ENCODE measurements at places on chromosomes 3 and 15. TPM values are rescaled to one million over a fixed set of nuclear protein-coding genes. Genes with fewer than 3 reads are reported as not detected.

The CATSPER2 gene
- total RNA-seq: 6.6 TPM

- DNase-seq: no peak
Observed at GRCh38 chr3:56918111-56918568, 116.4 kb upstream of the ARHGEF3 start.

- peak; percentile 28 for DNase-seq
Observed at GRCh38 chr3:97822359-97822775, 556 bp downstream of the CRYBG3 start.

DNA sequence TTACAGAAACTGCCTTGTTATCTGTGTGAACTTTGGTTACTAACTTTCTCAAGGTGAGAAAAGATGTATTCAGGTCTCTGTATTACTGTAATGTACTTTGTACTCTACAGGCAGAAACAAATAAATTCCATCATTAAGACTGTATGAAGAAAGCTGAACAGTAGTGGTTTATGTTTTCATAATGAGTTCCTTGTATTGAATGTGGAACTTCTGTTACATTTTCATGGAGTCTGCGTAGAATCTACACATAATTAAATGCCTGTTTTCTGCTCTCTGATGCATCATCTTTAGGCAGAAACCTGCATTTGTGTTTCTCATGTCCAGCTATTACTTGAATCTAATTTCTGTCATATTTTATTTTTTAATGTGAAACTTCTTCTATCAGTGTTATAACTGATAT is 302.8 kb downstream of the NLGN1 start:
- DNase-seq: no peak

DNA sequence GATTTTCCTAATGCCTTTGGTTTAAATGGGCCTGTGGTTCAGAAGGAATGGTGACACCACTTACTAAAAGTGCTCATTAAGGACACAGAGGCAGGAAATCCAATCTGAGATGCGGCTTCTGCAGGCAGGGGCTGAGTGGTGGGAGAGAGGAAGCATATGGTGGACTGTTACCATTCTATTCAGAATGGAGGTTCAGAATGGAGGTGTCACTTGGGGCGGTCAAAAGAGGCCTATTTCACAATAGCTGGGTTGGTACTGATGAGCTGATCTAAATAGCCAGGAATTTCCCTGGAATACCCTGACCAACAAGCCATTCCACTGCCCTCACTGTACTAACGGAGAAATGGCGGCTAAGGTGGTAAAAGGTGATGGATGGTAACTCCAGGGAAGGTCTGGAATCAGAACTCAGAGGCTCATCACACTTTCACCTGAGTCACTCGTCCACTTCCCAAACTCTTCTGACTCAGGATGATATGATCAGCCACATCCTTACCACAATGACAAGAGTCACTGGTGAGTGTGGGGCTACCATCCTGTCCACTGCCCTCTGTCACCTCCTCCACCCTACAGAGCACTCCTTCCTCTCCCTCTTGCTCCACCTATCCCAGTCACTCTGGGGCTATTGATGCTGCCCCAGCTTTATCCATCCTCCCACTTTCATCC is 15.7 kb downstream of the RFT1 start:
- no peak for DNase-seq

The MYO1E gene
- total RNA-seq: 76.1 TPM

- DNase-seq: no peak
Observed at GRCh38 chr15:42804739-42805138, 67.8 kb upstream of the CDAN1 start.

The TP53BP1 gene
- 60.9 TPM for total RNA-seq

GRCh38 chr3:109070211-109070610 is 47.7 kb downstream of the MORC1 start:
- no peak for DNase-seq

The TMC3 gene
- total RNA-seq: not detected

DNA sequence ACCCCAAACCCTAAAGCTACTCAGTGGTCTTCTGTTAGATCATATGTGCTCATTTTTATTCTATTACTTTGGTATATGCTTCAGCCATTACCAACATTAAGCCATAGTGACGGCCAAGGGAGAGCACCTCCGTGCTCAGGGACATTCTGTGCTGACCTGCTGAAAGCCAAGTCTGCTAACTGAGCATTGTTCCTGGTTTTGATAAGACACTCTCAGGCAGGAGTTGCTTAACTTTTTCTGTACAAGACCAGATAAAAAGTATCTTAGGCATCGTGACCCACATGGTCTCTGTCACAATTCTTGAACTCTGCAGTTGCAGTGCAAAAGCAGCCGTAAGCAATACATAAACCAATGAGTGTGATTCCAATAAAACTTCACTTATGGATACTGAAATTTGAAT is 100.6 kb downstream of the KLHL25 start:
- DNase-seq: no peak

The CNTN4 gene
- total RNA-seq: 6.6 TPM

- no peak for DNase-seq
Observed at GRCh38 chr3:111737047-111737705, 121.9 kb upstream of the PHLDB2 start.

GRCh38 chr3:17808994-17809393 is 66.6 kb upstream of the TBC1D5 start:
- no peak for DNase-seq

The FMN1 gene
- 56.8 TPM for total RNA-seq

DNA sequence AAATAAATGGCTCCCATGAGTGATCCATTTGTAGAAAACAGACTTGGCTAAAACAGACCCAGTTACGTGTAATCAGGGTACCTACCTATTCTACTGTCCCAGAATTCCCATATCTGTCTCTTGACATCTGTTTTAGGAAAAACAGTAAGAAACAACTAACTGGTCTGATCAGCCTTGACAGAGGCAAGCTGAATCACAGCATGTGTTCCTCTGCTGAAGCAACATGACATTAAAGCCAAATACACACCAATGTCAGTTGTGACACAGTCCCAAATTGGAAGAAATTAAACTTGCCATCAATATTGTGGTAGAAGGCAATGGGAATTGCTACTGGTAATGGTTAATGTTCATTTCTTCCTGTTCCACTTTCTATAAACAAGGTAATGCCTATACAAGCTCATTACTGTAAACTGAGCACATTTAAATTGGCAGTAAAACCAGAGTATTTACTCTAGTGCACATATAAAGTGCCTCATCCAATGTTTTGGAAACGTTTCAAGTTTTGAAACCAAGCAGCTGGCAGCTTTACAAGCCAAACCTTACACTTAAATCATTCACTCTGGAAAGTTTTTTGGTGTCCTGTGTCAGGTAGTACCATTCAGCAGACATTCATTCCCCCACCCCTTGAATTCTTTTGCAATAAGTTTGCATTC is 27.0 kb downstream of the ALDH1A2 start:
- DNase-seq: no peak

The CPEB1 gene
- 2.2 TPM for total RNA-seq

The CPA3 gene
- 5.6 TPM for total RNA-seq

The C3orf20 gene
- total RNA-seq: 0.15 TPM

GRCh38 chr15:37070686-37071085 is 29.7 kb downstream of the MEIS2 start:
- DNase-seq: no peak

The ALG1L2 gene
- total RNA-seq: 1.3 TPM

The FBXO40 gene
- not detected for total RNA-seq

- no peak for DNase-seq
Observed at GRCh38 chr3:61530355-61530754, 31.0 kb upstream of the PTPRG start.

The WDR72 gene
- total RNA-seq: 1.2 TPM

The KLHL6 gene
- total RNA-seq: 2.7 TPM

- no peak for DNase-seq
Observed at GRCh38 chr3:57041674-57042073, 18.8 kb upstream of the SPATA12 start.

DNA sequence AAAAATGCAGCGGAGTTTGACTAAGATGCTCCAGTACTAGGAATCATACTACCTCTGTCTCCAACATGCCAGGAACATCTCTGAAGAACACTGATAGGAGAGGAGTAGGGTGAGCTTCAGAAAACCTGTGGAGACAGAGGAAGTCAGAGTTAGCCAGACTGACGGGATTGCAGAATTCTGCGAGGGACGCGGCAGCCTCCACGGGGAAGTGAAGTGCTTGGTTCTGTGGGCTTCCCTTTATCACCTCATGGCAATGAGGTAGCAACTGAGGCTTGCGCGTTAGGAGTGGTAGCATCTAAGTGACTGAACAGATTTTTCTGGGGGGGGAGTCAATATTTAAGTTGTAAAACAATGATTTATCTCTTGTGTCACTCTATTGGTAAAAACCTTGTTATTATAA is 226.3 kb downstream of the MCTP2 start:
- no peak for DNase-seq

GRCh38 chr3:177069514-177070329 is 127.6 kb downstream of the TBL1XR1 start:
- DNase-seq: no peak

The RARRES1 gene
- total RNA-seq: 403 TPM

DNA sequence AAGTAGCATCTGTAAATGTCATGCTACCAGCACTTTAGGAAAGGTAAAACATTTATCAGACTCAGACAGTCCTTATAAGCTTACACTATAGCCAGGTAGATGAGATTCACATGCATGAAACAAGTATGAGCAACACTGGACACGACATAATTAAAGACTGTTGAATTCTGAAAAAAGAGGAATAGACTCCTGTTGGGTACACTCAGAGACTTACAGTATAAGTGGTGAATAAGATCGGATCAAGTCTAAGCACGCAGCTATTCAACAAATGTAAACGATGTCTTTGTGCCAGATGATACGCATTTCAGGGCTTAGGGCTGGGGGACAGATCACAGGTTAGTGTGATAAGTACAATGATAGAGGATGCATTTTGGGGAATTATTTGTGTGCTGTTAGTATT is 43.2 kb upstream of the SPPL2A start:
- no peak for DNase-seq

DNA sequence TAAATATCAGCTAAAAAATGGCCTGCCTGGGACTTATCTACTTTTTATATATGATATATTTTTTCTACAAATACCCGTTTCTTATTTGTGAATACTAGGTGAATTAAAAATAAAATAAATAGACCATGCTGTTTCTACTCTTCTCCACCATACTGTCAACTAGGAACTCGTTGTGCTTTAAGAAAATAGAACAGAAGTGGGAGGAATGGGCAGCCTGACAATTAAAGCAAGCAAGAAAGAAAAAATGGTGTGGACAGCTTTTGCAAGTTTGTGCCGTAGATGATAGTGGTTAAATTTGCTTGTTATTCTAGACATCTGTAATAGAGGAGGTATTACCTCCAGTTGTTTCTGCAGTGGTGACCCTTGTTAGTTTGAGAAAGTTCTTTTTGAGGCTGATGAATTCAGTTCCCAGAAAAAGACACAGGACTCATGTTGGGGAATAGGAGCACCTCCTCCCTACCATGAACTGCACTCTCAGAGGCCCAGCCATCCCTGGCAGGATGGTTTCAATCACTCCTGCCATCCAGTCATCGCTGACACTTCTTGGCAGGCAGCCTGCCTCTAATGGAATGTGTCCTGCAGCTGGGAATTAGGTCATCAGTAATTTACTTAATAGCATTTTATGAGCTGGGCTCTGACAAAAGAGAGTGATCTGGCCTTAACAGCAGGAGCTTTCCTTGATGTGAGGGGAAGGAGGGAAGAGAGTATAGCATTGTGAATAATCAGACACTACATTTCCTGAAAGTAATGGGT is 105.0 kb upstream of the GAP43 start:
- no peak for DNase-seq

DNA sequence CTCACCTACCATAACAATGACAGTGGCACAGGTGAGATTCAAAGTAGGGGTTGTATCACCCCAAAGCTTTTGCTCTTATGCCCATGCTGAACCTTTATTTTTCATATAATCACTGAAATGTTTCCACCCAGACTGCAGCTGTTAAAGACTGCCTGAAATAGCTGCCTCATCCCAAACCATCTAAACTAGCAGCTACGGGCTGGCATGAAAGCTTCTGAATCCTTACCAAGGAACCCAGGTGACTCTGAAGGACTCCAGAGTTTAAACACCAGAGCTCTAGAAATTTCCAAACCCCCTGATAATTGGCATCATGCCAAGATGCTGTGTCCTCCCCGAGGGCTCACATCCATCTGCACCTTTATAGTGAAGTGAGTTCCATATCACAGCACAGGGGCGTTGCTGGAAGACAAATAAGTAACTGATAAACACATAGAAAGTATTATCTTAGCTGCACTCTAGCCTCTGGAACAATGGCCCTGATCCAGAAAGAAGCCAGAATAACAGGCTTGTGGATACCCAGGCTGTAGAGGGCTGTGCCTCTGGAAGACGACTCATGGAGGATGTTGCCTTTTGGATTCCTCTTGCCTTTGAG is 238.9 kb downstream of the CADPS start:
- no peak for DNase-seq

The MUC13 gene
- total RNA-seq: not detected

DNA sequence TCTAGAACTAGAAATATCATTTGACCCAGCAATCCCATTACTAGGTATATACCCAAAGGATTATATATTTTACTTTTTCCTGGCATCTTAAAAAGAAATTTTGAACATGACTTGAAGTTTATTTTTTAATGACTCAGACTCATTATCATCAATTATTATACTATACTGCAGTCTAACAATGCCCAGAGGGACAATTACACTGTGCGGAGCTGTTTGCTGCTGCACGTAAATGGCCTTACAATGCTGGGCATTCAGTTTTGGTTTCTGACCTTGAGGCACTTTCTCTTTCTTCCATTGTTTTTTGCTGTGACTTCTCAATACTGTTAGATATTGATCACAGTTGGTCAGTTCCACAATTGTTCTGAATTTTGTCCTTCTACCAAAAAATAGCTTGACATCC is 128.8 kb downstream of the GBE1 start:
- no peak for DNase-seq

The ANKRD34C gene
- not detected for total RNA-seq

The STIMATE gene
- total RNA-seq: 18.7 TPM

The CEP97 gene
- 7.4 TPM for total RNA-seq

- peak; percentile 63 for DNase-seq
Observed at GRCh38 chr3:14340960-14341708, 61.3 kb upstream of the SLC6A6 start.

The ACTC1 gene
- total RNA-seq: not detected

GRCh38 chr15:79539401-79539800 is 107.3 kb downstream of the MINAR1 start:
- no peak for DNase-seq
